CD4-positive, alpha-beta T cell treated with Interleukin-21 for 1 hour (primary cell): ENCODE measurements at places on chromosomes 3 and 15.

DNA sequence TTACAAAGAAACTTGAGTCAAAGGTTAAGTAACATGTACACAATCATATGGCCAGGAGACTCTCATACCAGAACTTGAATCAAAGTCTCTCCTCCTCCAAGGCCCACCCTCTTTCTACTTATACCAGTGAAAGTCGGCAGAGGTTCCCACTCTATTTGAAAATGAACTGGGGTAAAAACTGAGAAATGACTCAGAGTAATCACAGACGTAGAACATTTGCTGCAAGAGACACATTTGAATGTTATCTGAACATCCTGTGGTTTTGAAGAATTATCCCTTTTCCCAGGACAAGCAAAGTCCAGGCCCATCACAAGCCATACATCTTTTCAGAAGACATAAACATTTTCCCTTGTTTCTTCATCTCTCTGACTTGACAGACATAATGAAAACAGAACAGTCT is 55.8 kb downstream of the SHOX2 start:
- no peak for DNase-seq

DNA sequence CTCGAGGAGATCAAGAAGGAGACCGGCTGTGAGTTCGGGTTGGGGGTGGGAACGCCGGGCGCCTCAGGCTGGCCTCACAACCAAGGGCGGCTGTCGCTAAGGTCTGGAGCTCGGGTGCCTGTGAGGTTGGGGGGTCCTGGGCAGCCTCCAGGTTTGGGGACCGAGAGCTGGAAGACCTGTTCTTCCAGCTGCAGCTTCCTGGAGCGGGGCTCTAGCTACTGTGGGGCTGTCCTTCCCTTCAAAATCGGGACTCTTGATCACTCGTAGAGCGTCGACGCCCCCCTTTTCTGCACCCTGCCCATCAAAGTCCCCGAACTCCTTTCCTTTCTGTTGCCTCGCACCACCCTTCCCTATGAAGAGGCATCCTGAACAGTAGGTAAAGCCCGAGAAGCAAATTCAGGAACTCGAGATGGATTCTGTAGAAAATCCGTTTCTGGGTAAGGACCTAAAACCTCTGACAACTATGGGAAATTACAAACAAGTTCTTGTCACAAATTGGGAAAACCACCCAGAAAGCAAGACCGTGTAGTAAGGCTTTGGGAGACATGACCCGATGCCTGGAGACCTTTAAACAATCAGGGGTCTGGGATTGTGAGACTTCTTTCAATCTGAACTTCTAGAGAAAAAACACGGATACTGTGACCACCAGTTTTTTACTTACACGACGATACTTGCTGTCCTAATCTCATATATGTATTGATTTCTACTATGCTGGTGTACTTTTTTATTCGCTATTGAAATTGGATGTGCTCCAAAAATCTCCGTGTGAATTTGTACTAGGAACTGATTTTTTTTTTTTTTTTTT is 556 bp downstream of the CHP1 start:
- peak; percentile 3 for DNase-seq

DNA sequence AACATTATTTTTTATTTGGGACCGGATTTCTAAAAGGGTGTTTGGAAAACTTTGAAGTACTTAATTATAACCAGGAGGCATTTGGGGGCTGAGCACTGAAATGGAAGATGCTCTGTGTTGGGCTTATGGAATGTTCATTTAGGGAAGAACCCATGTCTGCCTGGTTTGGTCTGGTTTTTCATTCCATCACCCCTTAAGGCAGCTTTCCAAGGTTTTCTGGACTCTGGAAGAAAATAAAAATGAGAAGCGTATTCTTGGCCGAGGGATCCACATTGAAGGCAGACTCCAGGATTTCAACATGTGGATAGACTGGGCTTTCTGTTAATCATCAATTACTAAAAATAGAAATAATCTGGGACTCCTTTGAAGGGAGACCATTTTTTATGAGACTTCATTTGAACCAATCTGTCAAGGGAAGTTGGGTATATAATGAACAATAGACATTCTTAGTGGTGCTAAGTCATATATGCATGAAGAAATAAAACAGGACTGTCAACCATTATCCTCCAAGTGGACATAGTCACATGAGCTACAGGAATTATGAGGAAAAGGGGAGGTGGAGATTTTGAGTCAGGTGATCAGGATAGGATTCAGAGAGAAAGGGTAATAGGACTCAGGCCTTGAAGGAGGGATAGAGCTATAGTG is 270.5 kb upstream of the ADAMTS9 start:
- DNase-seq = no peak

GRCh38 chr3:140953028-140953960 is 11.7 kb downstream of the SLC25A36 start:
- no peak for DNase-seq

DNA sequence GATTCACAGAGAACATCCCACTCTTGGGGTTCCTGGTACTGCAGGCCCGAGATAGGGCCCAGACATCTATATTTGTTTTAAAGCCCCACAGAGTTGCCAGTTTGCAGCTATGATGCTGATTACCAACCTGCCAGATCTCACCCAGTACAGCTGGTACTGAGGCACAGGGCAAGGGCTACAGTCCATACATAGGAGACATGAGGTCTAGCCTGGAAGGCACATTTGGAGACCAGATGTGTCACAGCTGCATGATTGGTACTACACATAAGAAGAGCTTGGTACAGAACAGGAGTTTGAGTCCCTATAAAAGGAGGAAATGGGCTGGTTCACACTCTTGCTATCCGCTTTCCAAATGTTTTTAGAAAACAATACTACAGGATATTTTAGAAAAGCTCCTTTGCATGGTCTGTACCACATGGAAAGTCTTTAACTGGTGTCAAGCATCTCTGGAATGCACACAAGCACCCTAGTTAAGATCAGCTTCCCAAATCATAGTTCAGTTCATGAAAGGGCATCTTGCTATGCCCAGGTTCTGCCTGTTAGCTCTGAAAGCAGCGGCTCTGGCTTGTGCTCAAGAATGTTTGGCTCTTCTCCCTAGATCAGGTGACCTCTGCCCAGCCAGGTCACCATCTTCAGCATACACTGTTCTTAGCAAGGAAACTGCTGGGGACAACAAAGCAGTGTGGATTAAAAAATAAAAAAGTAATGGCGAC is 20.6 kb downstream of the MTMR14 start:
- DNase-seq = no peak

GRCh38 chr15:43516185-43516584 is 1.2 kb upstream of the MAP1A start:
- no peak for DNase-seq

DNA sequence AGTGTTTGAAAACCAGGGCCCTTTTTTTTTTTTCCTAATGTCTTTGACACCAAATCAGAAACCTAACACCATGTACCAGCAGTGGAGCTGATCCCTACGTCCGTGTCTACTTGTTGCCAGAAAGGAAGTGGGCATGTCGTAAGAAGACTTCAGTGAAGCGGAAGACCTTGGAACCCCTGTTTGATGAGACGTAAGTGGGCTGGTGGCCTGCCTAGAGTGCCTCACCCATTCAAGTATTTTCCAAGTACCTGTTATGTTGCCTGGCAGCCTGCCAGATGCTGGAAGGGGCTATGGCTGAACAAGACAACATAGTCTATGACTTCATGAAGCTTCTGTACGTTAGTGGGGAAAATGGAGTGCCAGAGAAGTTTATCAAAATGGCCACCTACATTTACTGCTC is 39.7 kb downstream of the ESYT3 start:
- no peak for DNase-seq

- no peak for DNase-seq
Observed at GRCh38 chr3:4756057-4756775, 223.0 kb upstream of the BHLHE40 start.

DNA sequence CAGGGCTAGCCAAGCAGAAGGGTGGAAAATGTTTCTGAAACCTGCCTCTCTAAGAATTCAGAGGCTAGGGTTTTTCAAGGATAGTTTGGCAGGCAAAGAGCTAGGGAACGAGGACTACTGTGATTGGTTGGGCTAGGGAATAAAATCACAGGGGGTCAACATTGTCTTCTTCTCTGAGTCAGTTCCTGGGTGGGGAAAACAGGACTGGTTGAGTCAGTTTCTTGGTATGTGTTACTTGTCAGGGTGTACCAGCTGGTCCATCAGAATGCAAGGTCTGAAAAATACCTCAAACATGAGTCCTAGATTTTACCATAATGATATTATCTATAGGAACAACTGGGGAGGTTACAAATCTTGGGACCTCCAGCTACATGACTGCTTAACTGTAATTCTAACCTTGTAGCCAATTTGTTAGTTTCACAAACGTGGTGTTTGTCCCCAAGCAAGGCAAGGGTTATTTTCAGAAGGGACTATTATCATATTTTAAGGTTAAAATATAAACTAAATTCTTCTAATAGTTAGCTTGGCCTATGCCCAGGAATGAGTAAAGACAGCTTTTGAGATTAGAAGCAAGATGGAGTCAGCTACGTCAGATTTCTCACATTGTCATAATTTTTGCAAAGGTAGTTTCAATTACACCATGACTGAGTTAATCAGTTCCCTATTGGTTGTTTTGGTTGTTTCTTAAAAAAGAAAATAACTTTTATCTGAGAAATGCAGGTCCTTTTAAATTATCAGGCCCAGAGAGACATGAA is 231.5 kb downstream of the ALCAM start:
- DNase-seq = no peak

GRCh38 chr3:187522890-187523289 is 147.3 kb downstream of the SST start:
- no peak for DNase-seq
